Myometrial cell (primary cell): ENCODE measurements at places on chromosomes 1 and 21. TPM values are rescaled to one million over a fixed set of nuclear protein-coding genes. Genes with fewer than 3 reads are reported as not detected.

KRTAP22-1 gene
- total RNA-seq, result not detected in 2 replicates

TACSTD2 gene
- under 0.01 TPM in 1 of 2 replicates, not detected in the other for total RNA-seq

SPATA21 gene
- total RNA-seq, result not detected in 2 replicates

SMPDL3B gene
- total RNA-seq, result not detected in 2 replicates

TMPRSS3 gene
- not detected in 2 replicates for total RNA-seq

SEMA6C gene
- total RNA-seq, result 1.4 and 3.4 TPM in 2 replicates

OR2T2 gene
- total RNA-seq, result not detected in 2 replicates

AXDND1 gene
- total RNA-seq, result not detected in 2 replicates

HSD3B2 gene
- total RNA-seq, result not detected in 2 replicates

LCE3D gene
- total RNA-seq, result not detected in 2 replicates

SLC9C2 gene
- not detected in 2 replicates for total RNA-seq
